ENCODE measurements at places on chromosomes 16 and 17.
A peak's percentile ranks its signal among the peaks of the same experiment; 100 is the strongest.

DNA sequence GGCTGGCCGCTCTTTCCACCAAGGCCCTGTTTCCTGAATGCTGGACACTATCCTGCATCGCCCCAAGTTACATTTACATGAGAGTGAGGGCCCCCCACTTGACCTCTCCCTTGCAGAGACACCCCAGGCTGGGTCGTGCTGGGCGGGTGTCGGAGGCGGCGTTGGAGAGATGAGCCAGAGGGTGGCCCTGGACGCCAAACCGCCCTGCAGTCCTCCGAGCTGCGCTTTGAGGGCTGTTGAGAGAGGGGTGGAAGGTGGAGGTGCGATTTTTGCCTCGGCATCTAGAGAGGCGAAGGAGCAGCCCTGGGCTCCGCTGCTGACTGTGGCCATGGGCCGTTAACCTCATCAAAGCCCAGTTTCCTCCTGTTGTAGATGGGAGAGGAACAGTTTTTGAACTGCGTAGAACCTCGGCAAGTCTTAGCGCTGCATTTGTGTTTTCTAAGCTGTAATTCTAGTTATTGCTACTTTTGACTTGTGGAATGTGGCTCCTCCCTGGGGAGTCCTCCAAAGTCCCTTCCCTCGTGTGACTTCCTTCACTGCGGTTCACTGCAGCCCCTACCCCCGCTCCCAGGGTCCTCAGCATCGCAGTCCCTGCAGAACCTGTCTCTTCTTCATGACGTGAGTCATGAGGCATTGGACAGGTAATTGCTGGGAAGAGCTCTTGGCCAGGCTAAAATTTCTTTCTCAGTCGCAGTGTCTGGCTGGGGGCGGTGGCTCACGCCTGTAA lies 986 bp upstream of the ELOB start:
- DNase-seq = peak; percentile 87

DNA sequence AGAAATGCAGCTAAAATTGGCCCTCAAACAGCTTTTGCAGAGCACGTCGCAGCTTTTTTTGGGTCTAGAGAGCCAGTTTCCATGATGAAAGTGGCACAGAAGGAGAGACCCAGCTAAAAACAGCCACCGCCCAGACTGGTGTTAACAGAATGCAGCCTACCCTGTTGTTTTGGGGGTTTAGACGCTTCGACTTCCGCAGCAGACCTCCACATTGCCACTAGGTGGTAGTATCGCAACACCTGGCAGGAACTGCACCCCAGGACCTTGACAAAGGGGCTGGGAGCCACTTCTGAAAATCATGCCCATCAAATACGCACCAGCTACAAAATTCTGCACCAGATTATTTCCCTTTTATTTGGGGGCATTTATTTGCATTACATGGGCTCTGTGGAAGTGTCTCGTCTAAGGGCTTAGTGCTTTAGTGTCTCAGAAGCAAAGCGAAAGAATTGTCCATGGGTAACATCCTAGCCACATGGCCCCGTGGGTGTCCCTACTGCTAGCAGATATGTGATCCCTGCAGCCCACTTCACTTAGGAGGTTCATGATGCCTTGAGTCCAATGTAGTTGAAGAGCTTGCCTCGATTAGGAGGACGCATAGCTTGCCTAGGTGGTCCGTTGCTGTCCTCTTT lies 167.1 kb downstream of the HAPSTR1 start:
- peak; percentile 75 for DNase-seq

DNA sequence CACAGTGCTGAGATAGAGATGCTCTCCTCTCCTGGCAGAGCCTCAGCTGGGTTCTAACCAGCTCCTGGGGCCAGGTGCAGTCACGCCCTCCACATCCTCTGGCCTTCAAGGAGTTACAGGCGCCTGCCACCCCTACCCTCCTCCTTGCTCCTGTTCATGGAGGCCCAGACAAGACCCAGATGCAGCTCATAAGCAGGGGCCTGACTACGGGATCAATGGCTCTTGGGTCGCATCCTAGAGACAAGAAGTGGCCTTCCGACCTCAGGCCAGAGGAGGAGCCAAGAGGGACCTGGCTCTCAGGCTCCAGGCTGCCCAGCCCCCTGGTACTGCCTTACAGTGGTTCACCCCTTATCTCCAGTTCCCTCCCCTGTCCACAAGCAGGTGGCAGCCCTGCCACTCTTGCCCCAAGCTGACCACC lies 23.0 kb downstream of the ARHGAP27 start:
- DNase-seq = peak; percentile 61

- peak; percentile 62 for DNase-seq
Measured at GRCh38 chr17:15342460-15342859, 1.1 kb upstream of the TEKT3 start.

DNA sequence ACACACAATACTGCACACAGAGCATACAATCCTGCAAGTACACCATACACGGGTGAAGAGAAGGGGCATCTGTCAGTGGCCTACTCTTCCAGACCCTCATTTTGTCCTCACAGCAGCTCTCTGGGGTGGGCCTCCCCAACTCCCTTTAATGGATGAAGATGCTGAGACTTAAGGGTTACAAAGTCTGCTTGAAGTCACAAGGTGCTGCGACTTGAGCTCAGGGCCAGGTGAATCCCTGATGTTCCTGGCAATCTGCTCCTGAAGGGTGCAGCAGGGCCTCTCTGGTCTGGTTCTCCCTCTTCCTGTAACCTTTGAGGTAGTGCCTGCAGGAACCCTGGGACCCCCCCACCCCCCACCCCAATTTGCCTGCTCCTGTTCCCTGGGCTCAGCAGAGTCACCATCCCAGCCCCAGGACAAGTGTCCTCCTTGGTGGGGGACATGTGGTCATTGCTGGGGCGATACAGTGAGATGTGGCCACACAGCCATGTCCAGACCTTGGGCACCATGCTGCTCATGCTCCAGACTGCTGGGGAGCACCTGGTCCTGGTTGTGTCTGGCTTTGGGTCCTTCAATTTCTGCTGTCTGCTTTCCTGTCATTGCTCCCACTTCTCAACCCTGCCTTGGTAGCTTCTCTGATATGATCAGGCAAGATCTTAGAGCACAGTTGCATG lies 107.5 kb downstream of the METRNL start:
- peak; percentile 51 for DNase-seq

- DNase-seq = no peak
Measured at GRCh38 chr17:58060596-58061191, 22.5 kb upstream of the DYNLL2 start.

- no peak for DNase-seq
Measured at GRCh38 chr16:56029026-56029425, 153.9 kb upstream of the CES5A start.

DNA sequence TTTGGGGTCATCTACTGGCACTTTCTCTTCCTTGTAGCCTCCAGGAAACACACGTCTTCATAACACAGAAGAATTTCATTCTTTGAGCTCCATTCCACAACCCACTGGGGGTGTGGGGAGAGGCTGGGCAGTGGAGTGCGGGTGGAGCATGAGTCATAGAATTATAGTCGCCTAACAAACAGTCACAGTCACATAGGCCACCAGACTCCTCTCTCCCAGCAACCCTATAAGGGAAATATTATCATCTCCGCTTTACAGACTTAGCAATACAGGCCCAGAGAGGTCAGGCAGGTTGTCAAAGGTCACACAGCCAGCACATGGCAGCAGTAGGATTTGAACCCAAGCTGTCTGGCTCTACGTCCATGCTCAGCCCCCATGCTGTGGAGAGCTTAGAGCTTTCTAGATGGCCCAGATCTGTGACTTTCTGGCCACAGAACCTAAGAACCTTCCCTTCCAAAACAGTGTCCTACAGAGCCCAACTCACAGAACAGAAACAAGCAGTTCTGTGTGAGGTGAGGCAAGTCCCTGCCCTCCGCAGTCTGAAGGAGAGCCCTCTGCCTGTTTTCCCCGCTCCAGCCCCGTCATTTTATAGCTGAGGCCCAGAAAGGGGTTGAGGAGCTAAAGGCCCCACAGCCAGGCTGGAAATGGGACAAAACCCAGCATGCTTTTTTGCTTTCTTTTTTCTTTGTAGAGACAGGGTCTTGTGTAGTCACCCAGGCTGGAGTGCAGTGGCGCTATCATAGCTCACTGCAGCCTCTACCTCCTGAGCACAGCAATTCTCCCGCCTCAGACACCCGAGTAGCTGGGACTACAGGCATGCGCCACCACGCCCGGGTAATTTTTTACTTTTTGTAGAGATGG lies 10.7 kb upstream of the LITAF start:
- no peak for DNase-seq

- DNase-seq = peak; percentile 81
Measured at GRCh38 chr16:85172455-85173145, 60.3 kb upstream of the CIBAR2 start.

DNA sequence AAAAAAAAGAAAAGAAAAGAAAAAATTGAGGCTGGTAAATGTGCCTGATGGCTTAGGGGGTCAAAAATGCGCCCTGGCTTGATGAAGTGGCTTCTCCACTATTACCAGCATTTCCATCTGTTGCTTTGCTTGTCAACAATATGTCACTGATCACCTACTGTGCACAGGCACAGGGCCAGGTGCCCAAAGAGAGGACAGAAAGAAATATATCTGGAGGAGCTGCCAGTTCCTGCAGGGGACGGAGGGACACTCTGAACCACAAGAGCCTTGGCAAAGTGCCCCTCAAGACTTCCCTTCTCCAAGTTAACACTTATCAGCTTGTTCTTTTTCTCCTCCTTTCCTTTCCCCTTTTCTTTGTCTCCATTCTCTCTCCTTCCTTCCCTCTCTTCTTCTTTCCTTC lies 34.7 kb downstream of the GINS3 start:
- DNase-seq = no peak

GRCh38 chr16:3503523-3503922 lies 2.7 kb downstream of the CLUAP1 start:
- DNase-seq = no peak

DNA sequence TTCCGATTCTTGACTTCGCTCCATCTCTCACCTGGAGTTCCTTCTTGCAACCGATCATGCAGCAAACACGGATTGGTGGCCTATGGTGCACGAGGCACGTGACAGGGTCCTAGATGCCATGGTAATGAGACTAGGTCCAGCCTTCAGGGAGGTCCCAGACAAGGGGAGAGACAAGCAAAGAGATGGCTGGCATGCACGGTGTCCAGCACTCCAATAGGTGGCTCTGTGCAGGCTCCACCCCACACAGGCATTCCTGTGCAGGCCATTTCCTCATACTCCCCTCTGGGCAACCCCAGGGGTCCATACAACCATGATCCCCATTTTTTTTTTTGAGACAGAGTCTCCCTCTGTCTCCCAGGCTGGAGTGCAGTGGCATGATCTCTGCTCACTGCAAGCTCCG lies 31.3 kb downstream of the WNT9B start:
- peak; percentile 52 for DNase-seq

- DNase-seq = peak; percentile 89
Measured at GRCh38 chr16:2535625-2536013, 2.2 kb upstream of the PDPK1 start.

DNA sequence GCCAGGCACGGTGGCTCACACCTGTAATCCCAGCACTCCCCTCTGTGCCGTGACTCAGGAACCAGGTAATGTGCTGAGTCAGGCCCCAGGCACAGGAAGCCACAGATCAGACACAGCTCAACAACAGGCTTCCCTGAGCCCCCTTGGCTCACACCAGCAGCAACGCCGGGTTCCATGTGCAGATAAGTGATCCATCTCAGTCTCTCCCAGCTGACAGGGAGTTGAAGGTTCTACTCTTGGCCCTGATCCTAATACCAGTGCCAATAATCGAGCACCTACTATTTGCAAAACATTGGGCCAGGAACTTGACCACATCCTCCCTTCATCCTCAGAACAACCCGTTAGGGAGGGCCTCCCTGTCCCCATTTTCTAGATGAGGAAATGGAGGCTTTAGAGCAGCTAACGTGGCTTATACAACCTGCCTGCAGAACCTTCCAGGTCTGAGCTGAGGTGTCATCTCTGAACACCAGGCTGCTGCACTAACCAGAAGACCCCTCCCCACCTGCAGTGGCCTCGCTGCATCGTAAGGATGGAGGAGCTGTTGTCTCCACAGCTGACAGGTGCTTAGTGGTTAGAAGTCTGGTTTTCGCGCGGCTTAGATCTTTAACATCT lies 64.8 kb upstream of the AMZ2 start:
- peak; percentile 88 for DNase-seq

GRCh38 chr17:15453246-15453645 lies 14.2 kb downstream of the CDRT4 start:
- no peak for DNase-seq

- DNase-seq = no peak
Measured at GRCh38 chr17:49886036-49886435, 38.2 kb upstream of the TAC4 start.

- no peak for DNase-seq
Measured at GRCh38 chr17:42010898-42011516, 6.2 kb downstream of the DNAJC7 start.

DNA sequence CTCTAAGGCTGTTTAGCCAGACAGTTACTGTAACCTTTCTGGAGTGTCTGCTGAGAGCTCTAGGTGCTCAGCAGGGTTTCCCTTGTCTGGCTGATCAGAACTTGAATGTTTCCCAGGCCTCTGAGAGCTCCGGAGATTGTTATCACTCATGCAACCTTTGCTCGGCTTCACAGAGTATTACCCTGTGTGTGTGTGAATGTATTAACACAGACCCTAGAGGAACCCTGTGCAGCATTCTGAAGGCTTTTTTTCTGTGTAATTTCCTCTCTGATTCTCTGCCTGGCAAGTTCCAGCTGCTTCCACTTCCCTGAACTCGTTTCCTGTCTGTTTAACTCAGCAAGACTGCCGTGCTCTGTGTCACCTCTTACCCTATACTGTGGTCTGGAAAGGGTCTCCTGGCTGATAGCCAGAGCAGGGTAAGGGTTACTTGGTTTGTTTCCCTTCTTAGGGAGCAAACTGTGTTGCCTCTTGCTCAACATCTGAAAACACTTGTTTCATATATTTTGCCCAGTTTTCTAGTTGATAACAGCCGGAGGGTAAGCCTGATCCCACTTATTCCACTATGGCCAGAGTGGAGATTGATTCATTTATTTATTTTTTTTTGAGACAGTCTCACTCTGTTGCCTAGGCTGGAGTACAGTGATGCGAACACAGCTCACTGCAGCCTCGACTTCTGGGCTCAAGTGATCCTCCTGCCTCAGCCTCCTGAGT lies 21.7 kb downstream of the PRMT7 start:
- DNase-seq = peak; percentile 85

DNA sequence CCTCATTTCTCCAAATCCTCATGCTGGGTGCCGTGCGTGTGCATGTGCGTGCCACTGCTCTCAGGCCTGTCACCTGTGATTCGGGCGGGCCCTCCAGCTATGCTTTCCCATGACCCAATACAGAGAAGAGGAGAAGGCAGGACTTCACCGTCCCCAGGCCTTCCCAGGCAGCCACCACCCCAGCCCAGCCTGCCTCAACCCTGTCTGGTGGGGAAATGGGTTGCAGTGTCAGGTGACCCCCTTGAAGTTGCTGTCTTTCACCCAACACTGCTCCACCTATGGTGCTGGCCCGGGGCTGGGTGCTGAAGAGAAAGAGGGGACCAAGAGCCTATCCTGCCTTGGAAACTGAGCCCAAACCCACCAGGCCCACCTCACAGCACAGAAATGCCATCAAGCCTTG lies 94.7 kb downstream of the GOSR1 start:
- DNase-seq = peak; percentile 49

DNA sequence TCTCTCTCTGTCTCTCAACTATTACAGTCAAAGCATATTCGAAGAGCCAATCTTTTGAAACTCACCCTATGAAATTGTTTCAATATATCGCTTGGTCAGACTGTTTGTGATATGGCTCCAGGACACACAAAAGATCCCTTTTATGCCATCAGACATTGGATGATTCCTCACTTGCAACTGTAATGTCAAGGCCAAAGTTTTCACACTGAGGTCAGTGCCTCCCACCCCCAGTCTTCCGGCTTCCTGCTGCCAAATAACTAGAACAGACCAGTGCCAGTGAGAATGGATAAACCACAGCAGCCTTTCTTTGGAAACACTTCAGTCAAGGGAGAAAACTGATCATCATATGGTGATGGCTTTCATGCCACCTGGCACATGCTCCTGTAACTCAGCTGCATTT lies 321.9 kb upstream of the ZFHX3 start:
- DNase-seq = peak; percentile 23
